ENCODE measurements at places on chromosomes 12 and 14. TPM values are rescaled to one million over a fixed set of nuclear protein-coding genes. Genes with fewer than 3 reads are reported as not detected.
A peak's percentile ranks its signal among the peaks of the same experiment; 100 is the strongest.

DNA sequence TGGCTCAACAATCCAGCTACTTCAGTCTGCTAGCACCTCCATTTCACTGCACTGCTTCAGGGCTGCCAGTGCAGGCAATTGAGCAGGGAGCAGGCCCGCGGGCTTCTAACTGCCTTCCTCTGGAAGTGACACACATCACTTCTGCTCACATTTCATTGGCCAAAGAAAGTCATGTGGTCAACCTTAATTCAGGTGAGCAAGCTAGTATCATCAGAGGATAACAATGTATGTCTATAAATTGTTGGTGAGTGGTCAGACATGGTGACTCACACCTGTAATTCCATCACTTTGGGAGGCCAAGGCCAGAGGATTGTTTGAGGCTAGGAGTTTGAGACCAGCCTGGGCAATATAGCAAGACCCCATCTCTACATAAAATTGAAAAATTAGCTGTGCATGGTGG lies 22.3 kb upstream of the CHGA start:
- no peak overlapping the region for H3K4me3 ChIP-seq
- peaks cover 4% of the 10 kb centered on the region for H3K27me3 ChIP-seq
- H3K27ac ChIP-seq = no peak overlapping the region
- no peaks in the 10 kb centered on the region for H3K36me3 ChIP-seq

DNA sequence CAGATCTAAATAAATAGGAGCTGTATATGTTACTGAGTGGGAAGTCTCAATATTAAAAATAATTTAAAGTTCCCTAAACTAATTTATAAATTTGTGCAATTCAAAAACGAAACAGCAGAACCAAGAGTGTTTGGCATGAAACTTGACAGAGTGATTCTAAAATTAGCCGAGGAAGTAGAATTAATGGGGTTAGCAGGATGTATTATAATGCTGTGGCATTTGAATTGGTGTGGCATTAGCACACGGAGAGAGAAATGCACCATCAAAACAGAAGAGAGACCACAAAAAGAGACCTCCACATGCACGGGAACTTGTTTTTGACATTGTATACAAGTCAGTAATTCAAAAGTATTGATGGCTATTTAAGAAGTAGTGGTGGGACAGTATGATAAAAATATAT lies 366.0 kb upstream of the RGS6 start:
- no peaks in the 10 kb centered on the region for H3K27me3 ChIP-seq
- H3K36me3 ChIP-seq = no peaks in the 10 kb centered on the region
- no peak overlapping the region for H3K4me3 ChIP-seq
- DNase-seq = no peak

- no peak for DNase-seq
- peaks cover 16% of the 10 kb centered on the region for H3K36me3 ChIP-seq
- peak overlapping the region; percentile 72 for H3K27ac ChIP-seq
- H3K27me3 ChIP-seq = no peaks in the 10 kb centered on the region
These were observed 436 bp downstream of the VPS33A start for GRCh38 chr12:122265886-122266229.

DNA sequence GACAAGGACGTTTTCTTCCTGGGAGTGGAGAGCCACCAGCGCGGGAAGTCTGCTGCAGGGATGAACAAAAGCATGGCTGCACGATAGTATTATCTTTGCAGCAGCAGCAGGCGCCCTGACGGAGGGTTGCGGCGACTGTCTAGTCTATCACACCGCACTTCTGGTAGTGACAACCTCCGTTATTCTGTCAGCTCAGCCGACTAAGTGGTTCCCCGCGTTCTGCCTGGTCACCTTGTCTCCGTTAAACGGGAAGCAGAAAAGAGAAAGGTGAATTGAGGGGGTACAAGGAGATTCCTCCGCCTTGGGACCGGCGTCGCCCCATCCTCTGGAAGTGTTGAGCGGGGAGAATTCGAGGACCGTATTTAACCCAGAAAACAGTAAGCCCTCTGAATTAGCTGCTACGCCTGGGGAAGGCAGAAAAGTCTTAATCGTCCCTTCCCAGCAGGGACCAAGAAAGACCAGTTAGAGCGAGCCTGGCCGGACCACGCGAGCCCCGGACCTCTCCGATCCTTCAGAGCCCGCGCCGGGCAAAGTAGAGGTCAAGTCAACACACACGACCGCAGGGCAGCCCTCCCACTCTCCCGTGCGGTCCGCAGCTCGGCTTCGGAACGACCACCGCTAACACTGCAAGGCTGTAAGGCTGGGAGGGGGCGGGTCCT lies 536 bp upstream of the DAAM1 start:
- no peaks in the 10 kb centered on the region for H3K4me1 ChIP-seq
- H3K27ac ChIP-seq = peak overlapping the region; percentile 83
- peak; percentile 69 for DNase-seq

Gene ARHGAP9
- 12.0 TPM for total RNA-seq
